NCI-H1417 treated with DMSO at 0.1 percent for 48 hours (cell line): ENCODE measurements at places on chromosomes 7 and 10.

DNA sequence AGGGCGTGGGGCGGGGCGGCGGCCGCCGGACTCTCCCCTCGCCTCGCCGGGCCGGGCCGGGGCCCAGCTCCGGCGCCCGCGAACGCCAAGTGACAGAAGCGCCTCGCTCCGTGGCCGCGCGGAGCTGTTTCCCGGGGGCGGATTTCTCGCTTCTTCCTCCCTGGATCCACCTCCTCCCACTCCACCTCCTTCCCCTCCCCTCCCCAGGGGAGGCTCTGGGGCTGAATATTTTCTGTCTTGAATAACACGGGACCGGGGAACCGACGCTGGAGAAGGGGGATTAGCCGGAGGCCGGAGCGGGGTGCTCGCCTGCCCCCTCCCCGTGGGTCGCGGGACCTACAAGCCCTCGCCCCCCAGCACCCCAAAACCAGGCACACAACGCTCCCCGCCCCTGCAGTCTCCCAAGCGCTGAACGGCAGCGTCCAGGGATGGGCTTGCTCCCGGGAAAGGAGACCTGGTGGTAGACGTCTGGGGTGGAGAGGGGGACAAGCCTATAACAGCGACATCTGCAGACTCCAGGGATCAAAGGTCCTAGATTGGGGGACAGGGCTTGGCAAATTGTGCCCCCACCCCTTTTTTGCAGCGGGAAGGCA is at the start of gene ARHGAP21:
Gene ARHGAP21, minus strand, starts transcription at position 100 of the 593 bp plus-strand sequence. CDS start 1,988 bp downstream, outside the sequence.
- DNase-seq = no peak

GRCh38 chr7:74069086-74069541 is 14.5 kb upstream of the LIMK1 start:
- DNase-seq = no peak

GRCh38 chr10:125161707-125162119 is 1.4 kb upstream of the CTBP2 start:
- no peak for DNase-seq

DNA sequence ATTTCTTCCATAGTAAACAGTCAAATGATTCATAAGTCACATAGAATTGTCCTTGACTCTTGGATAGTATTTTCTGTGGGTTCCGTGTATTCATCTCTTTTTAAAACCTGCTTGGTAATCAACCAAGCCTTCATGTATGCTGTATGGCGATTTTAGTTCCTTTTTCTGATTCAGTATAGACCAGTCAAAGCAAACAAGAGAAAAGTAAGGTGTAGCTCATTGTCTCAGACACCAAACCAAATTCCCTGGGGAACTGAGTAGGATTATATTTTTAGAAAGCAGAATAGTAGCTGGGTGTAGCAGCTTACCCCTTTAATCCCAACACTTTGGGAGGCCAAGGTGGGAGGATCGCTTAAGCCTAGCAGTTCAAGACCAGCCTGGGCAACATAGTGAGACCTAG is 240.5 kb downstream of the BBS9 start:
- DNase-seq = no peak

GRCh38 chr7:38907766-38908165 is 1.2 kb downstream of the VPS41 start:
- DNase-seq = no peak

- no peak for DNase-seq
Observed at GRCh38 chr7:73704640-73705550, 14.6 kb downstream of the STX1A start.

GRCh38 chr7:157480371-157481050 is 143.7 kb downstream of the DNAJB6 start:
- no peak for DNase-seq

GRCh38 chr7:155973451-155973997 is 161.3 kb upstream of the SHH start:
- no peak for DNase-seq

GRCh38 chr10:12484941-12485805 is 135.8 kb downstream of the CAMK1D start:
- DNase-seq = no peak

DNA sequence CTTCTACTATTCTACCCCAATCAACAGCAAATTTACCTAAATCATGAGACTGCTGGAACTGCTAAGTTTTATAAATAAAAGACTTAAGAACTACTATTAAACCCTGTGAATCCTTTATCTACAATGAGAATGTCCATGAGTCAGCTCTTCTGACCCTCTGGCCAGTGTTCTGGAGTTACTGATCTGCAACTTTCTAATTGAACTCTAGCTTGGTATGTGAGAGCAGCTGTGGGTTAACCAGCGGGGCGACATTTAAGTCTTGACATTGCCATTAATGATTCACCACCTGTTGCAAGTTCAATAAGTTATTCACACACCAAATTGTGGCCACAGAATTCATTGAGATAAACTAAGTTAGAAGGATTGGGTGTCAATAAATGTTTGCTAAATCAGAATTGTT is 359.8 kb downstream of the PCDH15 start:
- DNase-seq = no peak

DNA sequence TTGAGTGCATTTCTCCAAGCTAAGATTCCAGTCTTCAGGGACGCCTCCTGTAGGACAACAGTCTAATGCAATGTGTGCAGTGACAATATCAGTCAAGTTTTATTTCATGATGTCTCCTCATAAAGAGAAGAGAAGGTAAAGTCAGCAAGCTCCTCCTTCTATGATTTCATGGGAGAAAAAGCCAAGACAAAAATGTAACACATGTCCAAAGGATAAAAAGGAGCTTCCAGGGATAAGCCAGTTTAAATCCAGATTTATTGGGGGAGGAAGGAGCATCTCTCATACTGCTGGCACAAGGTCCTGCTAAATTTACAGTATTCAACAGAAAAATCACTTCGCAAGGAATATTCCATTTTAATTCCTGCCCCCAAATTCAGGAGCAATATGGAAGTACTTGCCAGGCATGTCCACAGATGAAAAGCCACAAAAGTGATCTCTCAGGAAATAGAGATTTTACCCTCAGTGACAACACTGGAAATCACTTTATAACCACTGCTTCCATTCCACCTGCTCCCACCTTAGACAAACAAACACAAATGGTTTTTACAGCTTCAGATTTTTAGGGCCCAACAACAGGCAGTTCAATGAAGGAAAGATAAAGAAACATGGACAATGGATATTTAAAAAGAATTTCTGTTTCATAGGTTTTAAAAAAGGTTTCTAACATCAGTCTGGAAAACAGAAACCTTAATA is 677.5 kb upstream of the C7orf33 start:
- DNase-seq = no peak

- no peak for DNase-seq
Observed at GRCh38 chr10:68251625-68252495, 19.9 kb upstream of the ATOH7 start.

GRCh38 chr7:151366166-151366879 is 24.7 kb downstream of the NUB1 start:
- no peak for DNase-seq

DNA sequence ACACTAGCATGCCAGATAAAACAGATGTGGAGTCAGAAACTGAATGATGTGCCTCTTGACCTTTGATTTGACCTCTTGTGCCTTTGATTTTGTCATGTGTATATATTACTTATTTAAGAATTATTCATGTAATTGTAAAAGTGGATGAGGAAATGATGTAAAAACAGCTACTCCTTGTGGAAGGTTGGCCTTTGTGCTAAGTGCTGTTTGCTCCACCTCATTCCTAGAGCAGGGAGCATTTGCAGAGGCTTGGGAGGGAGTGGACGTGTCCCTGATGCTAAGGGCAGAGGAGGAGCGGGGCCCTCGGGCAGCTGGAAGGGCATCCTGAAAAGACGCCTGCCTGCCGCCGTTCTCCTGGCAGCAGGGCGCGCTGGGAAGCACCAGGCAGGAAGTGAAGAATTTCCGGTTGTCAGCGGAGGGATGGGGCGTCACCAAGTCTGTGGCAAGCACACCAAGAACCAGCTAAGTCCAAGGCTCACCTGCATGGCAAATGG is 197.6 kb upstream of the ZNF32 start:
- no peak for DNase-seq

GRCh38 chr10:120511165-120511564 is 54.1 kb downstream of the PLPP4 start:
- no peak for DNase-seq

DNA sequence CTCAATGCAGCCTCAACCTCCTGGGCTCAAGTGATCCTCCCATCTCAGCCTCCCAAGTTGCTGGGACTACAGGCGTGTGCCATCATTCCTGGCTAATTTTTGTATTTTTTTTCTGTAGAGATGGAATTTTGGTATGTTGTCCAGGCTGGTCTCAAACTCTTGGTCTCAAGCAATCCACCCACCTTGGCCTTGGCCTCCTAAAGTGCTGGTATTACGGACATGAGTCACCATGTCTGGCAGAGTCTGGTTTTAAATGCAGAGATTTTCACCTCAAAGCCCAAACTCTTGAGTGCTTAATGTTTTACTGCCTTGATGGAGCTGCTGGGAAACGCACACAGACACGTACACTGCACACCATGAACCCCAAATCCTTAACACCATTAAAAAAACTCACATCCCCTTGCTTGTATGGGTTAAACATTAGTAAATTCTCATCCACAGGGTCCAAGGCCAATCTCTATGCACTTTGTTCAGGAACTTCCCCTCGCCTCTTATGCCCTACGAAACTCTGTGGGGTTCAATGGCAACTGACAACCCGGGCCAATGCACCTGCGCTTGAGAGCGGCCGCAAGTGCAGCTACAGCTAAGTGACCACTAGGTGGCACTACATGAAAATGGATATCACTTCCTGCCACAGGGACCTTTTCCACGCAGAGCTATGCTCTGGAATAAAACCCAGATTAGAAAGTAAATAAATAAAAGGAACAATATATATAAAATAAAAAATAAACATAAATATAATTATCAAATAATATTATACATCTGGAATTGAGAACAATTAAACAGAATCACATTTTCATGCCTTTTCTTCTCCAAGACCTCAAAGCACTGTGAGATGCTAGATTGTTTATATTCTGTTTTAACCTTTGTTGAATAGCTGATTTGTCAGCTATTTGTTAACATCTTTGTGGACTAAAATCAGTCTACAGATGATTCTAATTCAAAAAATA is 66.9 kb upstream of the AFAP1L2 start:
- peak; percentile 1 for DNase-seq

GRCh38 chr10:63929831-63930467 is 408.7 kb downstream of the REEP3 start:
- DNase-seq = no peak

DNA sequence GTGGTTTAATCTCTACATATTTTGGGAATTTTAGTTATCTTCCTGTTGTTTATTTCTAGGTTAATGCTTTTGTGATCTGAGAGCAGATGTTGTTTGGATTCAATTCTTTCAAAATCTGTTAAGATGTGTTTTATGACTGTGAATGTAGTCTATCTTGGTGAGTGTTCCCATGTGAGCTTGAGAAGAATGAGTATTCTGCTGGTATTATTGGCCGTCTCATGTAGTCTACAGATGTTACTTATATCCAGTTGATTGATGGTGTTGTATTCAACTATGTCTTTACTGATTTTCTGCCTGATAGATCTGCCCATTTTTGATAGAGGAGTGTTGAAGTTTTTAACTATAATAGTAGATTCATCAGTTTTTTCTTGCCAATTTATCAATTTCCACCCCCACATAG is 141.4 kb upstream of the FOXP2 start:
- DNase-seq = no peak

- no peak for DNase-seq
Observed at GRCh38 chr10:1364151-1364910, 308.1 kb downstream of the WDR37 start.
